ENCODE measurements at places on chromosomes 6 and 20.

DNA sequence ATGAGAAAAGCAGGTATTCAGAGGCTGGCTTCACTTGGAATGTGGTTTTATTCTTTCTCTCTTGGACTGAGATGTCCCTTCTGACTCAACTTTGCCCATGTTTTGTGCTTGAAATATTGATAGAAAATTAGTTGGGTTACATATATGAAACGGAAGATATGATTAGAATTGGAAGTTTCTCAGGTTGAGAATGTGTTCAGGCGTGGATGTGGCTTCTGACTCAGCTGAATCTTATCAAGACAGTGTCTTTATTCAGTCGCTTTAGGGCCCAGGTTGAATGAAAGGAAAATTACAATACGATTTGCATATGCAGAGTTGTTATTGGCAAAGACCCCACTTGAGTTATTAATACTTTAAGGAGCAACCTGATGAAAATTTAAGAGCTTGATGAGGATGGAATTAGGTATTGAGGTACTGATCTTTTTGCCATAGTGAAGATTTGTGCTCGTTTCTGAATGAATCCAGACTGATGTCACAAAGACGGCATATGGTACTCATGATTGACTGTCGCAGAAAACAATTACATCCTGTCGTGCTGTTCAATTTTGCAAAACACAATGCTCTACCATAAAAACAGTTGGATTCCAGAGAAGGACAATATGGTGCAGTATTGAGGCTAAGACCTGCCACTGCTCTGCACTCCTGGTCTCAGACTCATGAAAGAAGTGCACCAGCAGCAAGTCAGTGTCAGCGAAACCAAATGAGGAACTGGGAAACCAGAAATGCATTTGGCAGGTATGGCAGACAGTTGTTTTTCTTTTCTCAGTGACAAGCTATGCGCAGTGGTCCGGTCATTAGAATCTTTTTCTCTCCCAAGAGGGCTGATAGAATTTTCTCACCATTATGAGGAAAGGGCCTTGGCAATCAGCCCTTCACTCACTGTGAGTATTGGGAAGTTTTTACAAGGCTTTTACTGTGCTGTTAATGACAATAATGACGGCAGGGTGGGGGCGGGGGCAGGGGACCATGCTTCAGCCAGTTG, 158.3 kb downstream of the DOK5 start:
- no peak for DNase-seq

GRCh38 chr6:121873595-121873994, 438.1 kb downstream of the GJA1 start:
- no peak for DNase-seq

- DNase-seq = no peak
Measured at GRCh38 chr6:12313992-12314589, 23.9 kb downstream of the EDN1 start.

DNA sequence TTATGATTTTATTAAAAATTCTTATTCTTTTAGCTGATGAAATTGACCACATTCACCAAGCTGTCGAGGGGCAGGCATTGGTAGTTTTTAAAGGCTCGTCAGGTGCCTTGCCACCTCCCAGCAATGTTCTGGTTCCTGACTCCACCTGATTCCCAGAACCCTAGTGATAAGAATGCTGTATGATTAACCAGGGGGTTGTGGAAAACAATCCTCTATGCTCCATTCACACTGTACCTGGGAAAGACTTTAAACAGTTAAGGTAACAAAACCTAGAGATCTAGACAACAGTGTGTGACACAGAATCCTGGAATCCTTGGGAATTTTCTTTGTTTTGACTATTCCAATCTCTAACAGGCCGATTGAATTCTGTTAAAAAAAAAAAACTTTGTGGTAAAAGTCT, 165.7 kb upstream of the OLIG3 start:
- no peak for DNase-seq

- peak; percentile 7 for DNase-seq
Measured at GRCh38 chr6:109978174-109979032, at the start of gene GPR6. Gene GPR6 (plus strand): TSS chr6:109978311. CDS start chr6:109979113, 802 bp downstream.

Data from CD4-positive, alpha-beta T cell treated with Interleukin-15 for 4 hours (primary cell).